HS-5 (cell line): ENCODE measurements at places on chromosomes 13 and 19.

- DNase-seq, result no peak
Observed at GRCh38 chr13:93794197-93794885, 567.7 kb downstream of the GPC6 start.

DNA sequence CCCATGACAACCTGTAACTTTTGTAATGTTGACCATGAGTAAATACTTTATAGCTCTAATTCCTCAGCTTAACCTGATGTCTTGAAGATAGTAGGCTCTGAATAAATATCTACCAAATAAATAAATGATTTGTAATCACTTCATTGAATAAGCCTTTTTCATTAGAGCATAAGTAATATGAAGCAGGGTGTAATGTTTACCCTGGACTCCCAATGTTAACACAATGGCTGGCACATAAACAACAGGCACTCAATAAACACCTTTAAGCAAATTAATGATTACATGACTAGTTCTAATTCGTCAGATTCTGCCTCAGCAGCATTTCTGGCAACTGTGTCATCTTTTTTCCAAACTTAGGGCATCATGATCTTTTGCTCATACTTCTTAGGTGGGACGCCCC is 396.3 kb downstream of the LIG4 start:
- DNase-seq, result no peak

DNA sequence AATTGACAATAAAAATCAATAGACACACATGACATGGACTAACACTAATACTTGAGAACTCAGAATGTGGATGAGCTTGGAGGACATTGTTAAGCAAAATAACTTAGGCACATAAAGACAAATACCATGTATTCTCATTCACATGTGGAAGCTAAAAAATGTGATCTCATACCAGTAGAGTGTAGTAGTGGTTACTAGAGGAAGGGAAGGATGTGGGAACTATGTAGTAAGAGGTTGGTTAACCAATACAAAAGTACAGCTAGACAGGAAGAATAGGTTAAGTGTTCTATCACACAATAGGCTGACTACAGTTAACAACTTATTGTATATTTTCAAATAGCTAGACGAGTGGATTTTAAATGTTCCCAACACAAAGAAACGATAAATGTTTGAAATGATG is 415.8 kb upstream of the KLF12 start:
- DNase-seq, result no peak

GRCh38 chr13:39596685-39597084 is 6.3 kb downstream of the LHFPL6 start:
- no peak for DNase-seq

- DNase-seq, result no peak
Observed at GRCh38 chr13:112587764-112588489, at the start of gene TUBGCP3. TSS of gene TUBGCP3 (minus strand) at chr13:112588153. CDS start at chr13:112587980, 173 bp downstream.

DNA sequence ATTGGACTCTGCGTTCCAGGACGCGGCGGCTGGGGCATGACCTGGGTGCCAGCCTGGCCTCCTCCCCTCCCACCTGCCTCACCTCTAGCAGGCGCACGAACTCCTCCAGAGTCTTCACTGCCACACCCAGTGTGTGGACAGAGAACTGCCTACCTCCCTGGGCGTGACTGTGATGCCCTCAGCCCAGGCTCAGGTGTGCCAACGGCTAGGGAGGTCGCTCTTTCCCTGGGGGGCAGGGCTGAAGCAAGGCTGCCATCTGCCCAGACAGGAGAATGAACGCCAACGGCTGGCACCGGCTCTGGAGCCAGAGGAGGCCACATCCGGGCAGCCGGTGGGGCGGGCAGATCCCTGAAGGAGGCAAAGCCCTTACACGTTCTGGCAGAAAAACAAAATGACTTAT is 11.3 kb downstream of the NANOS3 start:
- DNase-seq, result no peak

DNA sequence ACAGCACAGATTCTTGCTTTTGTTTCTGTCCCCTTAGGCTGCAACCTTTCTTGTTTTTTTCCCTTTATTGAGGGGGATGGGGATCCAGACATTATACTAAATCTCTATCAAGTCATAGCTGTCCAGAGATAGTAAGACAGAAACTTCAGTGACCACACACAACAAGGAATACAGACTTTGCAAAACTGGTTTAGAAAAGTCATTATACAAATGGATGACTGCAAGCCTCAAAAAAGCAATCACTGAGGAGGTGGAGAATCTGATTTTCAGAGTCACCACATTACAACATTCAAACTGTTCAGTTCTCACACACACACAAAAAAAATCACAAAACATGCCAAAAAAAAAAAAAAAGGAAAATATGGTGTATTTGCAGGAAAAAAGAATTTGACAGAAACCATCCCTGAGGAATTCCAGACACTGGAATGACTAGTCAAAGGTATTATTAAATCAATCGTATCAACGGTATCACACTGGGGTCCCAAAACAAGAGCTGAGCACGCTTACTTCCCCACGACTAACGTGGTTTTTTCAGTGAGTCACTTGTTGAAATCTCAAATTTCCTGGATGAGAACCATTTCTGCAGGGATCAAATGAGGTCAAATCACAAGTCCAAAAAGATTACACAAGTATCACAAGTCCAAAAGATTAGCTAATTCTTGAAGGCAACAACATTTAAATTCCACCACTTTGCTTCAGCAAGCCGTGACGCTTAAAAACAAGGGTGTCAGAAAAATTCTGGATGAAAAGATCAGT is 41.2 kb downstream of the USP12 start:
- no peak for DNase-seq
